ENCODE measurements at places on chromosomes 4 and X.
A peak's percentile ranks its signal among the peaks of the same experiment; 100 is the strongest.

GRCh38 chr4:140300271-140300970, 73.0 kb upstream of the SCOC start:
- peak; percentile 50 for DNase-seq

DNA sequence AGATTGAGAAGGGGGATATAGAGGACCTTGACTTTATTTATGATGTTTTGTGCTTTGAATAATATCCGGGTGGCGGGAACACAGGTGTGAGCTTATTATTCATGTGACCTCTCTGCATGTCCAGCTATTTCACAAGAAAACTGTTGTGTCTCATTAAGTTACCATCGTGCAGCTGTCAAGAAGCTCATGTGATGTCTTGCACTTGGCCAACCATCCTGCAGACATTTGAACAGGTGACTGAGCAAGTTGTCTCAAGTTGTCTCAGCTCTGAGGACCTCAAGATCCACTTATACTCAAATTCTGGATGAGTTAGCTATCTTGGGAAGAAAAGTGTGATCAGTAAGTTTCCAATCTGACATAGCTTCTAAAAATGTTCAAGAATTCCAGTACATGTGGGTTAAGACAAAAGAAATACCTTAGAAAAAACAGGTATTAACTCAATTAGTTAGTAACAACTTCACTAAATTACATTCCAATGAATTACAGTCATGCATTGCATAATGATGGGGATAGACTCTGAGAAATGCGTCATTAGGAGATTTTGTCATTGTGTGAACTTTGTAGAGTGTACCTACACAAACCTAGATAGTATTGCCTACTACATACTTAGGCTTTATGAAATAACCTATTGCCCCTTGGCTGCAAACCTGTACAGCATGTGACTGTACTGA, 462.2 kb downstream of the INPP4B start:
- no peak for DNase-seq

- DNase-seq = no peak
These were observed 155.9 kb downstream of the EVC2 start for GRCh38 chr4:5552451-5552850.

DNA sequence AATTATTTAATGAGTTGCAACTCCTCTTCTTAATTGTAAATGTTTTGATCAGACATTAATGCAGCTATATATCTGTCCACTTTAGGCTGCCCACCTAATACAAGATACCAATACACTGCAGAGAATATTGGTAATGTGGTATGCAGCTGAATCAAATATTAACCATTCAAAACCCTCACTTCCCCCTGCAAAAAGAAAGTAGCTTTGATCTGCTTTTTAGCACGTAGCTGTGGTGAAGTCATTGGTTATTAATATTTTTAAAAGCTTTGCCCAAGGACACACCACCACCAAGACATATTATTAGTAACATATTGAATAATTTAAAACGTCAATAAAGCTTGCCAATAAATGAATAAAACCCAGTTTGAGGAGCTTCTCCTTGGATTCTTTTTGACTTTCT, 28.6 kb upstream of the CYP2U1 start:
- DNase-seq = no peak

- no peak for DNase-seq
These were observed 61.0 kb downstream of the ENOPH1 start for GRCh38 chr4:82491251-82491960.

DNA sequence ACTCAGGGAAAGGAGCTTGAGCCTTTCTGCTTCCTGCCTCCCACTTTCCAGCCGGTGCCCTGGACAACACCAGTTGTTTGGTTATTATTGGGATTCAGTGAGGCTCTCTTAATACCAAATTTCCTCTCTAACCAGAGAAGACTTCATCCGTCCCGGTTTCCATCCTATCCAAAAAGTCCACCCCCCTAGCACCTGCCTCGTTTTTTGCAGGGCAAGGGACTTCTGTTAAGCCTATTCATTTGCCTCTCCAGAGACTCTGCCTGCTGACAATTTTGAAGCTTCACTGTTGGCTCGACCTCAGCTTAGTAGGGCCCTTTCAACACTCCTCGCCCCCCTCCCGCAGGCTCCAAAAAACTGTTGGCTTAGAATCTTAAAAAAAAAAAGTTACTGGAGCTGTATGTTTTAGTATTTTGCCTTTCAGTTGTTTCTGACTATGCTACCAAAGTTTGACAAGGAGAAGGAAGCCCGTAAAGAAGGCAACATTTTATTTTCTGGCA, 779 bp upstream of the PRSS12 start:
- no peak for DNase-seq

Data from NCI-H460 (cell line).